ENCODE measurements at places on chromosomes 1 and 21. TPM values are rescaled to one million over a fixed set of nuclear protein-coding genes. Genes with fewer than 3 reads are reported as not detected.

- H3K4me3 ChIP-seq = no peak overlapping the region
- no peak overlapping the region for H3K27ac ChIP-seq
- H3K27me3 ChIP-seq = no peaks in the 10 kb centered on the region
- DNase-seq = no peak
These were observed 286.8 kb downstream of the PTPRU start for GRCh38 chr1:29523136-29523535.

DNA sequence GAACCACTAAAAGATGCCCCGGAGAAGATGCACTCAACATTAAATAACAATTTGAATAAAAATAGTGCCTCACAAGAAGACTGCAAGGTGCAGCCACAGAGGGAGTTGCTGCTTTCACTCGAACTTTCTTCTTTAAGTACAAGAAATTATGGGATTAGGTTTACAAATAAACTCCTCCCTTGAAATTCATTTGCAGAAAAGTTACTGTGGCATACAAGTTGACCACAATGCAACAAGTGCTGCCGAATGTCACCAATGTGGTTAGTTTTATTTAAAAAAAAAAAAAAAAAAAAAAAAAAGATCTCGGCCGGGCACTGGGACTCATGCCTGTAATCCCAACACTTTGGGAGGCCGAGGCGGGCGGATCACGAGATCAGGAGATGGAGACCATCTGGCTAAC lies 76.8 kb upstream of the RAB4A start:
- no peaks in the 10 kb centered on the region for H3K4me1 ChIP-seq
- no peak overlapping the region for H3K4me3 ChIP-seq
- no peaks in the 10 kb centered on the region for H3K36me3 ChIP-seq
- no peak for DNase-seq

- no peaks in the 10 kb centered on the region for H3K27me3 ChIP-seq
- no peak overlapping the region for H3K27ac ChIP-seq
- no peak overlapping the region for H3K4me3 ChIP-seq
- peaks cover 11% of the 10 kb centered on the region for H3K36me3 ChIP-seq
These were observed 21.9 kb downstream of the EFCAB14 start for GRCh38 chr1:46697053-46697452.

Gene PPM1J
- 1.5 TPM for total RNA-seq

Gene IRF6
- total RNA-seq = 0.10 TPM

- H3K36me3 ChIP-seq = no peaks in the 10 kb centered on the region
- H3K27ac ChIP-seq = no peak overlapping the region
- DNase-seq = no peak
- H3K4me3 ChIP-seq = no peak overlapping the region
- H3K4me1 ChIP-seq = no peaks in the 10 kb centered on the region
- H3K27me3 ChIP-seq = no peaks in the 10 kb centered on the region
These were observed 328.7 kb downstream of the PTPRC start for GRCh38 chr1:198967566-198967965.

- H3K36me3 ChIP-seq = no peaks in the 10 kb centered on the region
- H3K4me1 ChIP-seq = no peaks in the 10 kb centered on the region
- H3K27ac ChIP-seq = no peak overlapping the region
- no peaks in the 10 kb centered on the region for H3K27me3 ChIP-seq
These were observed 12.2 kb upstream of the PADI6 start for GRCh38 chr1:17359808-17360207.
